ENCODE measurements at places on chromosomes 11 and 22.

- no peak for DNase-seq
Measured at GRCh38 chr11:69787906-69788305, 12.8 kb upstream of the FGF4 start.

- peak; percentile 21 for DNase-seq
Measured at GRCh38 chr11:65919573-65920371, 546 bp downstream of the DRAP1 start.

GRCh38 chr11:15707971-15708370 lies 593.2 kb downstream of the INSC start:
- no peak for DNase-seq

GRCh38 chr22:49087198-49087597 lies 740.5 kb downstream of the BRD1 start:
- no peak for DNase-seq

GRCh38 chr22:46966495-46966845 lies 204.0 kb downstream of the TBC1D22A start:
- no peak for DNase-seq

DNA sequence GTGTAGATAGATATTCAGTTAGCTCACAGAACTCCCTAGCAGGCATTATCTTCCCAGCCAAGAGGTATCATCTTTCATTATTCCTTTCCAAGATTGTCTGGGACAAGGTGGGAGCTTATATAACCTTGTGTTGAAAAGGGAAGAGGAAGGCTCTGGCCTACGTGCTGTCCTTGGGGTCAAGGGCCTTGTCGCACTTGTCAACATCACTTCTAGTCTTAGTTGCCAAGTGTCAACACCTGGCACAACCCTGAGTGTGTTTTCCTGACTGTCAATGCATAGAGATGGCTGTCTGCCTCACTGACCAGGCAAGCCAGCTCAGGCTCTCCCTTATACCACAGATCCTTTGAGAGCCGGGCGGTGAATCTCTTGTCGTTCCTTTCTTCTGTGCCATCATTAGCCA lies 331.9 kb downstream of the CNTN5 start:
- DNase-seq, result no peak
